ENCODE measurements at places on chromosomes 12 and 14.

DNA sequence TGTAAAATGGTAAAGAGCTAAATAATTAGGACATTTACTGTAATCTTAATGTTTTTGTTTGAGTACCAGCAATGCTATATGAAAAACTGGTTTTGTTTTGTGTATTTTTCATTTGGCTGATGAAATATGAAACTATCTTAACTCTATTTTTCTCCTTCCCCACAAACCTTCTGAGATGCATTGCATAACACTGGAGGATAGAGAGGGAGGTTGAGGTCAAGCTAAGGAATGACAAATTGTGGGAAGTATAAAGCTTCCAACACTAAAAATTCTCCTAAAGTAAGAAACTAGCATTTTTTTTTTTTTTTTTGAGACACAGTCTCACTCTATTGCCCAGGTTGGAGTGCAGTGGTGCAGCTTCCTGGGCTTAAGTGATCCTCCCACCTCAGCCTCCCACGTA, 31.5 kb upstream of the SRP54 start:
- no peak for DNase-seq

DNA sequence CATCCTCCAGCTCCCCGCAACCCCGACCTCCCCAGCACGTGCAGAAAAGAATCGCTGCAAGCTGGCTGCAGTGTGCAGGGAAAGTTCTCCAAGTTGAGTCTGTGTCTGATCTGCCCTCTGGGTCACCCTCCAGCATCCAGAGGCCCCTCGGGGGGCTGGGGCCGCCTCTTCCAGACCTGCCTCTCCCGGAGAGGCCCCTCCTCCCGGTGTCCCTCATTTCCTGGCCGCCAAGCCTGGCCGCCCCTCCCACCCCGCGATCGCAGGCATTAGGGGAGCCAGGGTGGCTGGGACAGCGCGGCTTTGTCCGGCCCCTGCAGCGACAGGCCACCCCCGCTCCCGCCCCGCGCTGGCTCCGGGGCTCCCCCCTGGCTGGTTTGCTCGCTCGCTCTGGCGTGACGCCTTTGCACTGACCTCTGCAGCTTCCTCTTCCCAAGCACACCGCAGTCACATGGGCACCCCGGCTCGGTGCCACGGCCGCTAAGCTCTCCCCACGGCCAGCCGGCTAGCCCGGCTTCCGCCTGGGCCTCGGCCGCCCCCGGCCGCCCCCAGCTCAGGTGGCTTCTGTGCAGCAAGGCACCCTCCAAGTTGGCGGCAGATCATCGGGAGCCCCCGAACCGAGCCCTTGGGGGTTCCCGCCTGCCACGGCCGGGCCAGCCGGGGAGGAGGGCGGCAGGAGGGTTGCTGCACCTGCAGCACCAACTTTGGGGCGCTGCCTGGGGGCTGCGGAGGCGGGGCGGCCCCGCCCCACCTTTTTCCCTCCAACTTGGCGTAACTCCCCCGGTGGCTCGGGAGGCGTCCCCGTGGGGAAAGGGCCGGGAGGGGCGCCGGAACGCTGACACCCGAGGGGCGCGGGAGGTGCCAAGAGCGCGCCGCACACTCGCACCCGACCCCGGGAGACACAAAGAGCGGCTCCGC, 43.7 kb downstream of the KDM2B start:
- DNase-seq = no peak

GRCh38 chr12:8844665-8845064, 22.2 kb downstream of the A2ML1 start:
- no peak for DNase-seq

DNA sequence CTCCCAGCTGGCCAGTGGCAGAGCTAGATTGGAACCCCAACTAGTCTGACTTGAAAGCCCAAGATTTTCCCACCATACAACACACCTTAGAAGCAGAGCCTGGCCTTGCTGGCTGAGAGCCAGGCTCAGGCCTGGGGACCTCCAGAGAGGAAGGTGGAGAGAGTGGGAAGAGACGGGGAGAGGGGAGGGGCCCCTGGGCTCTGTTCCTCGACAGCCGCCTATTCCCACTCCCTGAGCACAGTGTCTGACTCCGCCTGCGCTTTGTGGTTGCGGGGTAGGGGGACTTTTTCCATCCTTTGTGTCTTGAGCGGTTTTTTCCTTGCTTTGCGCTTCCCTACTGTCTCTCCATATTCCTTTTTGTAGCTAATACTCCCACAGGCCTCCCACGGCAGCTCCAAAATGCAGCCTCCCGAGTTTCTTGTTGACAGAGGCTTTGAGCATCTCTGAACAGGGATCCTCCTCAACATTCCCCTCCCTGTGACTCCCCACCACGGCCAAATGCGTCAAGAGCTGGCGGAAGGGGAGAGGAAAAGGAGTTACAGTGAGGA, 4.0 kb upstream of the KCNH3 start:
- no peak for DNase-seq

- DNase-seq = no peak
Measured at GRCh38 chr14:68791078-68791901, 1.6 kb downstream of the ZFP36L1 start.

DNA sequence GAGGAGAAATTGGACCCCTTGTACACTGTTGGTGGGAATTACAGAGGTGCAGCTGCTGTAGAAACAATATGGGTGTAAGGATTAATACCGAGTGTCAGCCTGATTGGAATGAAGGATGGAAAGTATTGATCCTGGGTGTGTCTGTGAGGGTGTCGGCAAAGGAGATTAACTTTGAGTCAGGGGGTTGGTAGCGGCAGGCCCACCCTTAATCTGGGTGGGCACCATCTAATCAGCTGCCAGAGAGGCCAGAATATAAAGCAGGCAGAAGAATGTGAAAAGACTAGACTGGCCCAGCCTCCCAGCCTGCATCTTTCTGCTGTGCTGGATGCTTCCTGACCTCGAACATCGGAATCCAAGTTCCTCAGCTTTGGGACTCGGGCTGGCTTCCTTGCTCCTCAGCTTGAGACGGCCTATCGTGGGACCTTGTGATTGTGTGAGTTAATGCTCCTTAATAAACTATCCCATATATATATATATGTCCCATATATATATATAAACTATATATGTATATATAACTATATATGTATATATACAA, 38.4 kb upstream of the PPP2R5C start:
- DNase-seq = no peak

DNA sequence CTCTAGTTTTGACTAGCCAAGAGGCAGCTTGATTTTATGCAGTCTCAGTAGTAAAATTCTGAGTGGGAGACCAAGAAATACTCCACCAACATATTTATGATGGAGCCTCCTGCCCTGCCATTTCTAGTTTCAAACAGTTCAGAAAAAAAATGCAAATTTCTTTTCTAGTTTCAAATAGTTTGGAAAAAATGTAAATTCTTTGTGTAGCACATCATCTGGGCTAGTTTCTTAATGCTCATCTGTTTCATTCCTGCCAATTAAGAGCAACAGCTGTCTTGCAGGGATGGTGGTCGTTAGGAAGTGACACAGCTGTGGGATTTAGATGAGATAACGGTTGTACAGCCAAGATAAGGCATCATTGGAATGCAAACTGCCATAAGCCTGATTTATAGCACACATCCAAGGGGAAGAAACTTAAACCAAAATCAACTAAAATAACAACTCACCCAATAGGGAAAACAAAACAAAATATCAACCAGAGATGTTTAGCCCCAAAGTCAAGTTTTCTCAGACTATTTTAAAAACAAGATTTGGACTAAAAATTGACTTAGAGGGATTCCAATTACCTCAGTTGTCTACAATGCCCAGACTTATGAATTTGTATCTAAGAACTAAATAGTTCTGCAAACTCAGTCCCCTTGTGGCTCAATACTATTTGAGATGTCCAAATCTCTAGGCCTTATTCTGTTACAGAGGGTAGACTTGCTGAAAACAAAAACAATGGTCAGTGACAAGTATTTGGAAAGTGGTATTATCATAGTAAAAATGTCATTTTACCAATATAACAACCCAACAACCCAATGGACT, 291.3 kb upstream of the ATP2B1 start:
- DNase-seq = no peak

GRCh38 chr12:27164330-27165040, 79.6 kb upstream of the STK38L start:
- no peak for DNase-seq

- DNase-seq = no peak
Measured at GRCh38 chr12:44126806-44127205, 290.9 kb downstream of the TMEM117 start.

GRCh38 chr14:72663076-72663487, 230.8 kb downstream of the DPF3 start:
- no peak for DNase-seq

DNA sequence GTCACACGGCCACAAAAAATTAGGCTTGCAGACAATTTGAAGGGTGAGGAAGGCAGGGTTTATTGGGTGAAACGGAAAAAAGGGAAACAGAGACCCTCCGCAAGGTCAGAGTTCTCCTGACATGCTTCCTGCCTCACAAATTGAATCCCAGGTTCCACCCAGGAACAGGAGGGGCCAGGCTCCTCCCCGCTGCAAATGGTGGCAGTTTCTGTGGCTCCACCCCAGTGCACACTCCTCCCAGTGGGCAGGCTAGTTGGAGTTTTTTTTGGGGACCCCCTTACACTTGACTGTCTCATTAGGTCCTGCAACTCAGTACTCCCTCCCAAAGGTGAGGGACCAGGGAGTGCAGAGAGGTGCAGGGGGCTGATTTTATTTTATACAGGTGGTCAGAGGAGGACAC, 39.4 kb upstream of the PPP1CC start:
- DNase-seq = no peak

DNA sequence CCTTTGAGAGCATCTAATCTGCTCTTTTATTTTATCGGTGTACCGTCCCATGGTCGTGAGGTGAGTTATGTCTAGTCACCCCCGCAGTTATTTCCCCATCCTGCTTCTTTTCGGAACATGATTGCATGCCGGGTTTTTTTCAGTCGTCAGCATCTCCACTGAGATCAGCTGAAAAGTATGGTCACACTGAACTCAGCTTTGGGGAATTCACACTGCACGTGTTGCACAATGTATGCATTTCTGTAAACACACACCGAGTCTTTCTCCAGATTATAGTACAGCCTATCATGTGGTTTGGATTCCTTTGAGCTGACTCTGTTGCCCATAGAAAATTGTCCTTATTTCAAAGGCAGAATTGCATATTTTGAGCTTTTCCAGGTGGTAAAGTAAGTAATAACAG, 24.6 kb downstream of the PLXNC1 start:
- peak; percentile 81 for DNase-seq

- DNase-seq = no peak
Measured at GRCh38 chr12:22333186-22333712, 1.3 kb downstream of the ST8SIA1 start.

- no peak for DNase-seq
Measured at GRCh38 chr12:92769124-92769901, 66.5 kb downstream of the PLEKHG7 start.

- no peak for DNase-seq
Measured at GRCh38 chr14:35231207-35231760, 60.9 kb upstream of the PSMA6 start.

DNA sequence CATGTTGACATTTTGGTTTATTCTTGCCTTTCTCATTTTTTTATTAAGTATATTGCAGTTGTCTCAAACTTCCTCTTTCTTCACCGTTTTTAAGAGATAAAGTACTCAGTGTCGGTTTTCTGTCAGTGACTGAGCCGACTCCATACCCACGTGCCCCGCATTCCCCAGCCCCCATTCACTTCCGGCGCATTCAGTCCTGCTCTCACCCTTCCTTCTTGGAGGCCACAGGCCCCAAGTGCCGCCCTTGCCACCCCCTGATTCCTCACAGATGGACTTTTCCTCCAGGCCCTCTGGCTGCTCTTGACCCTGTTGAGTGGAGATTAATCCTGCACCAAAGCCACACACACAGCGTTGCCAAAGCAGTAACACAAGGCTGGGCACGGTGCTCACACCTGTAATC, 19.1 kb upstream of the DNAH10 start:
- DNase-seq = no peak

GRCh38 chr12:105032703-105033357, 46.7 kb downstream of the NOPCHAP1 start:
- no peak for DNase-seq

GRCh38 chr12:108846290-108846701, 11.1 kb downstream of the SSH1 start:
- no peak for DNase-seq

GRCh38 chr12:15829949-15830348, 40.8 kb upstream of the EPS8 start:
- no peak for DNase-seq

- no peak for DNase-seq
Measured at GRCh38 chr14:75793806-75794205, 132.8 kb downstream of the TTLL5 start.

- no peak for DNase-seq
Measured at GRCh38 chr12:132623072-132623869, 4.7 kb downstream of the P2RX2 start.

GRCh38 chr14:100872259-100873095, 31.0 kb downstream of the RTL1 start:
- no peak for DNase-seq

- no peak for DNase-seq
Measured at GRCh38 chr14:56760164-56760914, 49.9 kb downstream of the OTX2 start.

DNA sequence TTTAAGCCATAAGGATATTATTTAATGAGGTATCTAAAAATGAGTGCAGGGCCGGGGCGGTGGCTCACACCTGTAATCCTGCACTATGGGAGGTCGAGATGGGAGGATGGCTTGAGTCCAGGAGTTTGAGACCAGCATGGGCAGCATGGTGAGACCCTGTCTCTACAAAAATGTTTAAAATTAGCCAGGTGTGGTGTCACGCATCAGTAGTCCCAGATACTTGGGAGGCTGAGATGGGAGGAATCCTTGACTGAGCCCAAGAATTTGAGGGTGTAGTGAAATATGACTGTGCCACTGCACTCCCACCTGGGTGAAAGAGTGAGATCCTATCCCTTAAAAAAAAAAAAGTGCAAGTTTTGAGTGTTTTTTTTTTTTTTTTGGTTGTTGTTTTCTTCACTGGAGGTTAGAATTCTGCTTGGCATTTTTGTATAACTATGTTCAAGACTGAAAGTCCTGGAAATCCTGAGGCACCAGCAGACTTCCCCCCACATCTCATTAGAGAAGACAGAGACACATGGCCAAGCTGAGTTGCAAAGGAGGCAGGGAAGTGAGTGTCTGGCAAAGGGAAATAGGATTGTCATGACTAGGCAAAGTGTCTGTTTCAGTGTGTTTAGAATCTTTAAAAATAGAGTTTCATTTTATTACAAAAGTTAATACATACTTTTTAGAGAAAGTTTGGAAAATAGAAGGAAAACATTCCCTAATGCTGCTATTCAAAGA, 53.5 kb upstream of the DUSP6 start:
- DNase-seq = no peak

- DNase-seq = peak; percentile 22
Measured at GRCh38 chr14:93207468-93208308, 632 bp downstream of the UBR7 start.
